ENCODE measurements at places on chromosomes 2 and 18.

GRCh38 chr18:36534154-36534688 is 236.7 kb downstream of the FHOD3 start:
- DNase-seq = no peak

- DNase-seq = no peak
Measured at GRCh38 chr2:50309503-50309902, 722.4 kb downstream of the NRXN1 start.

DNA sequence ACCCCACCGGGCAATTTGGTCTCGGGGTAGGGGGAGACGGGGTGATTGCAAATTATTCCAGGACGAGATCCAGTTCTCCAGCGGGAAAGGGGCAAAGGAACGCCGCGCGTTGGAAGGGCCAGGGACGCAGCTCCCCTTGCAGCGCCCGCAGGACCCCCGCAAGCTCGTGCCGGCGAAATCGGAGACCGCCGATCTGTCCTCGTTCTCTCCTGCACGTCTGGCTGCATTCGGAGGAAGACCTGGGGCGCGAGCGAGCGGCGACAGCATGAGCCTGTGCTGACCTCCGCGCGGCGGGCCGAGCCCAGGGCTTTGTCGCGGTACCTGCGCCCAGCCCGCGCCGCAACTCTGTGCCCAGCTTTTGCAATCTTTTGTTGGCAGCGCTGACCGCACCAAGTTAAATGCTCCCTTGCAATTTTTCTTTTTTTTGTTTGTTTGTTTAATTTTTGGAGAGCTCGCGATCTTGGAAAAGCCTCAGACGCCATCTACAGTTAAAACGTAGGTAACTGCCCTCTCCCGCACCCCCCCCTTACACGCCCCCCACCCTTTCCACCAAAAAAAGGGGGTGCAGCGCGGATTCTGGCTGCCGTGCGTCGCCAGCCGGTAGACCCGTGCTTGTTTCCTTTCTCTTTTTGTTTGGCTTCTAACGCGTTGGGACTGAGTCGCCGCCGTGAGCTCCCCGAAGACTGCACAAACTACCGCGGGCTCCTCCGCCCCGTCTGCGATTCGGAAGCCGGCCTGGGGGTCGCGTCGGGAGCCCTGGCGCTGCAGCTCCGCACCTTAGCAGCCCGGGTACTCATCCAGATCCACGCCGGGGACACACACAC is 667 bp downstream of the TRIB2 start:
- DNase-seq = peak; percentile 68

GRCh38 chr2:99140056-99140859 is 1.2 kb upstream of the C2orf15 start:
- DNase-seq = no peak

DNA sequence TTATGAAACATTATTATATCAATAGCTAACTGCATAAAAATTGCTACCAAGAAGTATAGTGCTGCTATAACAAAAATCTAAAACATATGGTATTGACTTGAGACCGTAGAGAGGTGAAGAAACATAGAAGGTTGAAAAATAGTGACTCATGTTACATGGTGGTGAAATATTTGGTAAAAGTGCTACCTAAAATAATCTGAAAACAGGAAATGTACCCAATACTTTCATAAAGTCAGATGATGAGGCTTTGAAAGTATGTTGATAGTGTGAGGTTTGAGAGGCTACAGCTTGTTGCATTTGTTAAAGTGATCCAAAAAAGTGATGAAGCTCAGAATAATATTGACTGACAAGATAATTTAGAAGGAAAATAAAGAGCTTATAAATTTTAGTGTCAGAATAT is 718.7 kb upstream of the SLC8A1 start:
- DNase-seq = no peak

DNA sequence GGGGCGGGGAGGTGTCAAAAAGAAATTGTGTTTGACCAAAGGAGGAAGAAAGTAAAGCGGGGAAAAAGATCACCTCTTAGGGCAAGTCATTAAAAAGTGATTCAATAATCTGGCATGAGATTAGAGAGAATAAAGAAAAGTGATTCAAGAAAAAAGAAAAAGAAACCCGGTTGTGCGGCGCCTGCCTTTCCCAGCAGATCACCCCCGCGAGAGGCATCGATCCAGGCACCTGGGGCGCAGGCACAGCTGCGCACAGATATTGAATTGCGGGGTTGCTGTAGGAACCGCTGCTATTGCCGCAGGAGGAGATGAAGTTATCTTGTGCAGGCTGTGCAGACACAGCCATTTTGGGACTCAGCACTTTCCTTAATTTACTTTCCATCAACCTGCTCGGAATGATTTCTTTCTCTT is 71.2 kb downstream of the PLB1 start:
- DNase-seq = peak; percentile 44

GRCh38 chr2:70632388-70632787 is 78.8 kb upstream of the TGFA start:
- DNase-seq = no peak

DNA sequence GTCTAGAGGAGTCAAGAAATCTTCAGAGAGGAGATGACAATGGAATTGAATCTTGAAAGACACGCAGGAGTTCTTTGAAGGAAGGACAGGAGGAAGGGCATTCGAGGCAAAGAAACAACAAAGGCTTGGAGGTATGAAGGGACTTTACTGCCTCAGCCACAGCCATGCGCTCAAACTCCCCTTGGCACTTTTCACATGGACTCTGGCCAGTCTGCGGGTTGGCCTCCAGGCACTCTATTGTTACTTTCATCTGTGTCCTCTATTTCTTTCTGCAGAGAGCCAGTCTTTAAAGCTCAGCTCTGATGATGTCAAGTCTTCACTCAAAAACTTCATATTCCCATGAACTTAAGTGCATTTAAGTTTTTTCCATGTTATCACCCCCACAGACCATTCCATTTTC is 95.4 kb downstream of the ZAP70 start:
- DNase-seq = no peak

- no peak for DNase-seq
Measured at GRCh38 chr18:62412231-62412979, 87.3 kb downstream of the TNFRSF11A start.

DNA sequence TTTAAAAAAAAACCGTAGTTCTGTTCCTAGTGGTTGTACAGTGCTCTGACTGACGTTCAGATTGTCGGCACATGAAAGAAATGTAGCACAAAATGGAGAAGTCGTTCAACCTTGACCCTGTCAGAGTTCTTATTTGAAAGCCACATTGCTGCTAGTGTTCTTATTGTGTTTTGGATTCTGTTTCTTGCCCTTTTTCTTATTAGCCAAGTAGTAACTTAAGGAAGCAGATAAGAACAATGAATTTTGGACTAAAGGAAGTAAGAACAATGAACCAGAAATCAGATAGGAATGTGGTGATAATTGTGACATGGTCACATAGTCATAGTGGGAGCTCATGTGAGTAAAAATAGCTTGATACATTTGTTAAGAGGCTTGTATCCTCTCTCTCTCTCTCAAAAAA is 45.9 kb downstream of the RPIA start:
- DNase-seq = no peak

- DNase-seq = no peak
Measured at GRCh38 chr2:46257476-46257875, 39.7 kb upstream of the EPAS1 start.

DNA sequence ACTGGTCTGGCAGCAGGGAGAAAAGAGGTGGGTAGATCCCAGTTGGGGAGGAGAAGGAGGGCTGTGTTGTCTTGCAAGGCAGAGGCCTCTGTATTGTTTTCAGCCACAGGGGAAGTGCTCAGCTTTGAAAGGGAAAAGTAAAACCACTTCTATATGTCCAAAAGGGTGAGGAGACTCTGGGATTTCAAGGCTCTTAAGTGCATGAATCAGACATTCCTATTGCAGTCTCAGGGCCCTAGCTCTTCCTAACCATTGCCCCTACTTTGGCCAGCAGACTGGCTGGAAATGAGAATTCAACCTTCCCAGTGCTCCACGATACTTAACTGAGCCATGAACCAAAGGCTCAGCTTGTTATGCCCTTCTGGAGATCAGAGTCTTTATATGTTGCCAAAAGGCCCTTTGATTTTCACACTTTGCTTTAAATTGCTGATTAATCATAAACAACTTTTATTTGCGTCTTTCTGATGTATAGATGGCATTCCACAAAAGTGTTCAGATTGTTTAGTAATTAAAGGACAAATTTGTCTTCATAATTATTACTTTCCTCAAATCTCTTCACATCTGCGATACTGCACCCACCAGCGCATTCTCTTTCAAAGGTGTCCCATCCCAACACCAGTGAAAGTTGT is 313.8 kb upstream of the MMADHC start:
- no peak for DNase-seq

GRCh38 chr2:147739508-147739907 is 105.3 kb upstream of the ACVR2A start:
- no peak for DNase-seq

- no peak for DNase-seq
Measured at GRCh38 chr2:135786823-135787222, 45.2 kb downstream of the UBXN4 start.

DNA sequence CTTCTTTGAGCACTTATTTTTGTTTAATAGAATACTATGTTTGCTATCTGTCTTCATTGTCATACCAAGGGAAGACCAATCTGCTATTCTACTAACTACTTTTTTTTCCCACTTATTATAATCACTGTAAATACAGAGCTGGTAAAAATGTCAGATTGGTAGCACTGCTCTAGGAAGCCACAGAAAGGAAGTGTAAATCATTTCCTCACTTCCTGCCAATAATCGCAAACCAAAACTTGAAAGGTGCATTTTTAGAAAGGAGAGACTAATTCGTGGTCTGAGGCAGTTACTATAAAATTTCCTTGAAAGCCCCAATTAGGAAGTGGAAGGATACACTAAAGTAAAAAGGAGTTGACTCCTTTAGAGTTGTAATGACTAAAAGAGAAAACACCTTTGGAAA is 13.9 kb upstream of the THSD7B start:
- no peak for DNase-seq
